ENCODE measurements at places on chromosomes 11 and 22.

DNA sequence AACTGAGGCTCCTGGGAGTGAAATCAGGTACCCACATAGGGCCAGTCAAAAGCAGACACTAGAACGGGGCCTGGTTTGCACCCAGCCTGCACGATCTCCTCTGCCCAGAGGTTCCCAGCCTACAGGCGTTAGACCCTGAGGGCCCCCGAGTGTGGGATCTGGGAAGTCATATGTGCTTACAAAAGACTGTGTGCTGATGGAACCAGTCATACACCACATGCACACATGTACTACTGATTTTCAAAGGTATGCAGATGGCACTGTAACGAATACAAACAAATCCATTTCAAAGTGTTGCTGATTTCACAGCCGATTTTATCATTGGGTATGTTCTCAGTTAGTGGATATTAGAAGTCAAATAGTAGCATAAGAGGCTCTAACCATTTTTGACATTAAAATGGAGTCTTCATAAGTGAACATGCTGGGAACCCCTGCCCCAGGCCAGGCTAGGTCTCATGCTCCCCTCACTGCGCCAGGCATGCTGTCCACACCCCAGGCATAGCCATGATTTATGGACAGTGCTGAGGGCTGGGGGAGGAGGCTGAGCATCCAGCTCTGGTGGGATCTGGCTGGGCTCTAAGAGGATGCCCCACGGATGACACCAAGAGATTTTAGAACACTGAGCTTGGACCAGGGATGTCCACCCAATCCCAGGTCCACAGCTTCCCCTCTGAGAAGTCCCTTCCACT is 38.6 kb upstream of the LRRC32 start:
- no peak for DNase-seq

GRCh38 chr22:39994566-39995392 is at the start of gene FAM83F:
FAM83F (plus strand) TSS chr22:39994954; CDS start chr22:39995043, 89 bp downstream.
- no peak for DNase-seq

DNA sequence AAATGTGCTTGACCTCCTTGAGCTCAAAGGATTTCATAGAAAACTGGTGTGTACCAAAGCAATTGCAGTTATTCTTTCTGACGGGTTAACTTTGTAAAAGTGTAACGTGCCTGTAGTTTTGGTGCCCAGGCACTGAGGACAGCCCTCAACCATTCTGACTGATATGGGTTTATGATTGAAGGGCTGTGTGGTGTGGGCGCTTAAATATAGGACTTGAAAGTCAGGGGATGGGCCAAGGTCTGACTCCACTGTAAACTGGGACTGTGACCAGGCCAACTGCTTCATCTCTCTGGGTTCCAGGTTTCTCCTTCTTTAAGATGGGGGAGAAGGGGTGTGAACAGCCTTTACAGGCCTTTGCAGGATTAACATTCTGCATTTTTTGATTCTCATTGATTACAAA is 191.1 kb upstream of the ARHGAP20 start:
- DNase-seq, result no peak

GRCh38 chr11:108803776-108804175 is 138.9 kb downstream of the DDX10 start:
- DNase-seq, result no peak

GRCh38 chr22:47193606-47194329 is 431.3 kb downstream of the TBC1D22A start:
- no peak for DNase-seq

GRCh38 chr11:18608376-18608775 is 8.8 kb downstream of the MISFA start:
- no peak for DNase-seq

DNA sequence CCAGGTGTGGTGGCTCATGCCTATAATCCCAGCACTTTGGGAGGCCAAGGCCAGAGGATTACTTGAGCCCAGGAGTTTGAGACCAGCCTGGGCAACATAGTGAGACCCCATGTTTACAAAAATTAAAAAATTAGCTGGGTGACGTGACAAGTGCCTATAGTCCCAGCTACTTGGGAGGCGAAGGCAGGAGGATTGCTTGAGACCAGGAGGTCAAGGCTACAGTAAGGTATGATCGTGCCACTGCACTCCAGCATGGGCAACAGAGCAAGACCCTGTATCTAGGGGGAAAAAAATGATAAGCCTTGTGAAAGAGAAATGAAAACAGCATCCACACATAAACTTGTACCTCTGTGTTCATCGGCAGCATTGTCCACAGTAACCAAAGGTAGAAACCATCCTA is 8.1 kb upstream of the CCND1 start:
- DNase-seq, result no peak

GRCh38 chr11:72583616-72584292 is 90.5 kb downstream of the PDE2A start:
- DNase-seq, result no peak

DNA sequence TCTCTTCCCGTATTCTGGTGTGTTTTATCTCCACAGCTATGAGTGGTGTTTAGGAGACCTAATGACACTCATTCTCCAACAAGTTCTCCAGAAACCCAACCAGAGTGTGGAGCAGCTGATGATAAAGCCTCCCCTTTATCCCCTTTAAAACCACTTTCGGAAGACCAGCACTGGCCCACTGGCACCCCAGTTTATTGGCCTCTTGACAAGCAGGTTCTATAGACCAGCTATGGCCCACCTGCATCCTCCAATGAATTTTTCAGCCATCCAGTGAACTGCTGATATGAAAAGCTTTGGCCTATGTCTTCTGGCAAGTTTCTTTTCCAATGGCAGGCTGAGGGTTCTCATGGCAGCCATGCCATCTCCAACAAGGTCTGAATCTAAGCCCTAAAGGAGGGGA is 27.4 kb downstream of the CHST1 start:
- DNase-seq, result no peak

GRCh38 chr11:106242718-106243415 is 165.4 kb downstream of the AASDHPPT start:
- no peak for DNase-seq

DNA sequence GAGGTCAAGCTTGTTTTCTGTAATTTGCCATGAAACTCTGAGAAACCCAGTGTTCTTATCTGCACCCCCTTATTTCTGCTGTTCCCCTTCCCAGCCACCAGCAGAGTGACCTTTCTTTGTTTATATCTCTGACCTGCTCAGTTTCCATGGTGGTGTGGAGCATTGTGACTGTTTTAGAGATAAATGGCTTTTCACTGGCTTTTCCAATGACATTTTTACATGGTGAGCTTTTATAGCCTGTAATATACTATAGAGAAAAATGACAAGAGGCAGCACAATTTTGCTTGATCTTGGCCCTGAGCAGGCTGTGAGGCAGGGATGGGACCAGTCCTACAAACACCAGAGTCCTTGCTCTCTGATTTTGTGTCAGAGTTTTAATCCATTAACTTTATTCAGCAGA is 233.9 kb downstream of the FAT3 start:
- DNase-seq, result no peak

DNA sequence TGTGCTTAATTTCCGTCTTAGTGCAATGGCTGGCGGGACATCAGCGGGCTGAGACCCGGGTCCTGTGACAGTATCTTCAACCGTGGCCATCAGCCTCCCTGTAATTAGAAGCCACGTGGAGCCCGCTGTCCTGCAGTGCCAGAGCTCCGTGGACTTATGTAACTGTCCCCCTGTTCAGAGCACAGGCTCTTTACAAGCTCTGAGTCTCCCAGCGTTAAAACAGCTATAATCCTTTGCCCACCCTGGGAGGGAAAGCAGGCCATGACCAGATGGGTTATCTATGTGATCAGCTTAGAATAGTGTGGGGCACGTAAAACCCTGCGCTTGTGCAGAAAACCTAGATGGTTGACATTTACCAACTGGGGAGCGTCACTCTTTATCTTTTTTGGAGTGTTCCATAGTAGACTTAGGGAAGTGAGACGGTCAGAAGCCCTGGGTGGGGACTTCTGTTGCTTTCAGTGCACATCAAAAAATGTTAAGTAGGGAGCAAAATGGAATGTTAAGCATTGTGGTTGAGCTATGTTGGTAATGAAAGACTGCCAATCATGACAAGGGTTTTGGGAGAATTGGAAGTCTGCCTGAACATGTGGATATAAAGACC is 103.5 kb upstream of the CADM1 start:
- DNase-seq, result no peak

GRCh38 chr11:17687946-17688670 is 31.3 kb upstream of the MYOD1 start:
- DNase-seq, result no peak

GRCh38 chr11:21229224-21229623 is 559.8 kb downstream of the NELL1 start:
- no peak for DNase-seq

DNA sequence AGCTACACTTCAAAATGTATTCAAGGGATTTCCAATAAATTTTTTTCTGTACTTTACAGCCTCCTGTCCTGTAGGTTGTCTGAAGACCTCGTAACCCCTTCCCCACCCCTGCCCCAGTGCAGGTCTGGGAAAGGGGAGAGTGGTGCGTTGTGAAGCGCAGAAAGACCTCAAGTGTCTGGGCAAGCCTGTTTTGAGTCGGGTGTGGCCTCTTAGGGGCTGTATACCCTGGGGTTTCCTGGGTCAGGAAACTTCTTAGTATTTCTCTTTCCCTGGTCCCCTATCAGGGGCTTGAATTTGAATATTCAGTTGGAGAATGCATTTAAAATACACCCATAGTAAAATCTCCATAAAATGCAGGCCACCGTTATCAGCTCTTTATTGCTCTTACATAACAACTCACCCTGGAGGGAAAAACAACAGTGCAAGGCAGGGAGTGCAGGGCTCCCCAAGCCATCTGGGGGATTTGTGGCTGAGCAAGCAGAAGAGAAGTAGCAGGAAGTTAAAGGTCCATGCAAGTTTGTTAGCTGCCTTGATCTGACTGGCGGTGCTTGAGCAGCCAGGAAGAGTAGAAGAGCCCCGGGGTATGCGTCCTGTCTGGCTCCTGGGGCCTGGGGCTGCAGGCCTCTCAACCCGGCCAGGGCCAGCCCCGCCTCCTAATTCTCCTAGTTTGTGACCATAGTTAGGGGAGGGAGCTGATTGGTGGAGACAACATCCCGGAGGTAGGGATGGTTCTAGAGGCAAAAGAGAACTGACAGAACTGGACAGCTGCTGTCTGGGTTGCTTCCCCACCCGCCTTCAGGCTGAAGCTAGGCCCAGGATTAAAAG is 25.7 kb downstream of the ARHGAP1 start:
- DNase-seq, result no peak

GRCh38 chr11:17572359-17572690 is 25.3 kb downstream of the OTOG start:
- no peak for DNase-seq

DNA sequence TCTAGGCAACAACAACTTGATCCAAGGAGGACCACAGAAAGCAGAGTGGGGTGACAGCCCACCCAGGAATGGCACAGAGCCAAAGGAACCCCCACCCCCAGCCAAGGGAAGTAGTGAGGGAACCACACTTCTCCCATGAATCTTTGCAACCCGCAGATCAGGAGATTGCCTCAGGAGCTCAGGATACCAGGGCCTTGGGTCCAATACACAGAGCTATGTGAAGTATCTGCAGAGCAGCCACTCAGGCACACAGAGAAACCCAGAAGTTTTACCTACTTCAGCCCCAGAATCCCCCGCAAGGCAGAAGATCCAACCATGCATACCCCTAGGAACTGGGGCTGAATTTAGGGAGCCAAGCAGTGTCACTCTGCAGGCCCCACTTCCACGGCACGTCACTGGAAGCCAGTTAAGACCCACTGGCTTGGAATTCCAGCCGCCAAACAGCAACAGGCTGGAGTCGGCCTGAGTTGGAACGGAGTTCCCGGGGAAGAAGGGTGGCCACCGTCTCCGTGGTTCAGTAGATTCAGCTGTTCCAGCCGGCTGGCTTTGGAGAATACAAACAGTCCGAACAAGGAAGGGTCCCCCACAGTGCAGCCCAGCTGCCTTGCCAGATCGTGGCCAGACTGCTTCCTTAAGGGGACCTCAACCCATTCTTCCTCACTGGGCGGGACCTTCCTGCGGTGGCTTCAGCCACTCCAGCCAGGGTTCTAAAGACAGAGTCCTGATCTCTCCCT is 174.1 kb downstream of the TTC28 start:
- DNase-seq, result no peak

- DNase-seq, result no peak
These were observed 372.7 kb upstream of the TENM4 start for GRCh38 chr11:79813551-79813950.

GRCh38 chr11:118917481-118918127 is 8.1 kb downstream of the BCL9L start:
- DNase-seq, result peak; percentile 63

DNA sequence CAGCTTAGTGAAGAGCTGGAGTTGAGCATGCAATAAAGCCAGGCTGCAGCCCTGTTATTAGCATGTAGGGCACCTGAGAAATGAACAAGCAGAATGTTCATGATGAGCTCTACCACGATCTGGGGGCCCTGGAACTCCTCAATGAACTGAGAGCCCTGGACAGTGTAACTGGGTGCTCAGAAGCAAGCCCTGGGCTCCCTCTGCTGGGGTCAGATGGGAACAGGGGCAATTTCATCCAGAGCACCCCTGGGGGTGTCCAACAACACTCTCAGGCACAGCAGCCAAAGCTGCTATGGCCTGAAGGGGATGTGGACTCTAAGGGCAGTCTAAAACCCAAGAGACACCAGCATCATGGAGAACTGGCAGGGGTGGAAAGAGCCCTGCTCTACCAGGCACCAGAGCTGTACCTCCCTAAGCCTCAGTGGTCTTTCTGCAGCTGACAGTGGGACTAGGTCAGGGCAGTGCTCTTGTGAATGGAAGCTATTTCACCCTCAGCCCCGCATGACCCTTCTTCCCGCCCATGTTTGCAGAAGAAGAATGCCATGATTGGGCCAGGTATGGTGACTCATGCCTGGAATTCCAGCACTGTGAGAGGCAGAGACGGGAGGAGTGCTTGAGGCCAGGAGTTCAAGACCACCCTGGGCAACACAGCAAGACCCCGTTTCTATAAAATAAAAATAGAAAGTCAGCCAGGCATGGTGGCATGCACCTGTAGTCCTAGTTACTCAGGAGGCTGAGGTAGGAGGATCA is 28.9 kb downstream of the THOC5 start:
- peak; percentile 18 for DNase-seq

DNA sequence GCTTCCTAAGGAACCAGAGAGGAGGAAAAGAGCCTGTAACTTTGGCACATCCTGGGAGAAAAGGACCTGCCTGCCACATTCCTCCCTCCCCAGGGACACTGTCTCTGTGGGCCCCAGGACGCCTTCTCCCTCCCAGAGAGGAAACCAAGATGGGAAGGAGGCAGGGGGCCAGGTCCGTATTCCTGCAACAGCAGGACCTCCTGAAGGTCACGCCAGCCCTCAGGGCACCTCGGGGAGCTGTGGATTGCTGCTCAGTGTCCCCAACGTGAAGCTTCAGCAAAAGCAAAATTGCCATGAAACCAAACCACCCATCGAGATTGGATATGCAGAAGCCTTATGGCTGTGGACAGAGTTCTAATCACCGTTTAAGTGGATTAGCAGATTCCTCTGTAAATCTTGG is 86.7 kb downstream of the ARHGAP8 start:
- no peak for DNase-seq
